Kidney epithelial cell (primary cell): ENCODE measurements at places on chromosomes 3 and 15.

DNA sequence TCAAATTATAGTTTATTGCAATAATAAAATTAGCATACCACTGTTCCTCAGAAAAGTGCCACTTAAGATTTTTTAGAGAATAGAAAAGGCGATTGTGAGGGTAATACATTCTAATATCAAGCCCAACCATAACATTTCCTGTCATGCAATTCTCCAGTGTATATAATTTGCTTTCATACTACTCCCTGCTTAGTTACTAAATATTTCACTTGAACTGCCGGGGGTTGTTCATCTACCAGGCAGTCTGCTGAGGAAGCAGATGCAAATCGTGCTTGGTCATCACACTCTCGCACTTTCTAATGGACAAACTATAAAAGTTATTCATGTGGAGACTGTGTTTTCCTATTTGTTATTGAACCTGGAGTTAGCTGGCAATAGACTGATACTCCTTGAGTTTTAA is 645.6 kb upstream of the CBLB start:
- peak; percentile 16 for DNase-seq

DNA sequence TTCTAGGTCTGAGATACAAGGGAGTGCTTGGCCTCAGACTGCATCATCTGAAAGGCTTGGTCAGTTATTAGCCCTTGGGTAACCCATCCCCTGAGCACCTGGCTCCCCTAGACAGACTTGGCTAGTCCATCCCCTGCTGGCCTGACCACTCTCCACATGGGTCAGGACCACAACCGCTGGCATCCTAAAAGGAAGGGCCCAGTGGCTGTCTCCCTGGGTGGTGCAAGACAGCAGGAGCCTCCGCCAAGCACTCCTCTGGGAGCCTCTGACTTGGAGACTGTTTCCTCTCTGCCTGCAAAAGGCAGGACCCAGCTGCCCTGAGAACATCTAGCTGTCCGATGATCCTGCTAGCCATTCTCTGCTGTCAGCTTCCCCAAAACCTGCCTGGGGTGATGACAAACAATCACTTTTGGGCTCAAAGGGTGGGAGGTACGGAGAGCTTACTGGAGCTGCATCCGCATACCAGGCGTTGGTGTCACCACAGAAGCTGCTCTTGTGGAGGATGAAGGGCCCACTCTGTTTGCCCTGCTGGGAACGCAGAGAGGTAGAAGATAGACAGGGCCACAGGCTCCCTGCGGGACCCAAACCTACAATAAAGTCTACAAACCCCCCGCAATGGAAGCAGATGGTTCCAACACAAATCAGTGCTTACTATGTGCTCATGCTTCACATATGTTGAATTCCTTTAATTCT is 108.0 kb upstream of the PRR20G start:
- no peak for DNase-seq

DNA sequence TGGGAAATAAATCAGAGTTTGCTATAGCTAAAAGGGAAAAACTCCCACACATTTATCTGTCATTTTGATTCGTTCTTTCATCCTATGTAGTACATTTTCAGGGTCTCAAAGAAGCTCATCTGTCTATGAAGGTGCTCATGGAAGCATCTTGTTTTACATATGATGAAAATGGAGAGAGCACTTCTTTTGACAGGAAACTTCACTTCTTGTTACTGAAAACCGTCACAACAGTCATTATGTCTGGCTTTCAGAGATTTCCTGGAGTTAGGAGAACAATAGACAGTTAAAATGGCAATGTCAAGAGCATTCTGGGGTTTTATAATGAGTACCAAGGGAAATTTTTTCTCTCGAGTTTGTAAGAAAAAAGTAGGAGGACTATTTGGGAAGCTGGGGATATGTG is 83.3 kb downstream of the TMEM108 start:
- DNase-seq, result no peak

- DNase-seq, result no peak
These were observed 21.0 kb upstream of the CA12 start for GRCh38 chr15:63402498-63403253.

DNA sequence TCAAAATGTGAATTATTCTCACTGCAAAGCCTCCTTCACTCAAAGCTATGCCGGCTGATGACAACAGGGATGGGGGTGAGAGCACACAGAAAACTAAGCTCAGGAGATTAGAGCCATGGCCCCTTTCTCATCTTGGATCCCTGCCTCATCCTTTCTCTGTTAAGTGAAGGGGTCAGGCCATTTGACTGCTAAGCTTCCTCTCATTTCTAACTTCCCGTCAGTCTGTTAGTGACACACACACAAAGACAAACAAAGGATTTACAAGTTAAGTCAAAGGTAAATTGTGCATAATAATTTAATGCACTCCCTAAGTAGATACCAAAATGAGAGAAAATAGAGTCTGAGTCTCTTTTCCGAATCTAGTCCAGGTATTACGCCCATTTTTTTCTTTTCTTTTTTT is 1.2 kb downstream of the SS18L2 start:
- no peak for DNase-seq

DNA sequence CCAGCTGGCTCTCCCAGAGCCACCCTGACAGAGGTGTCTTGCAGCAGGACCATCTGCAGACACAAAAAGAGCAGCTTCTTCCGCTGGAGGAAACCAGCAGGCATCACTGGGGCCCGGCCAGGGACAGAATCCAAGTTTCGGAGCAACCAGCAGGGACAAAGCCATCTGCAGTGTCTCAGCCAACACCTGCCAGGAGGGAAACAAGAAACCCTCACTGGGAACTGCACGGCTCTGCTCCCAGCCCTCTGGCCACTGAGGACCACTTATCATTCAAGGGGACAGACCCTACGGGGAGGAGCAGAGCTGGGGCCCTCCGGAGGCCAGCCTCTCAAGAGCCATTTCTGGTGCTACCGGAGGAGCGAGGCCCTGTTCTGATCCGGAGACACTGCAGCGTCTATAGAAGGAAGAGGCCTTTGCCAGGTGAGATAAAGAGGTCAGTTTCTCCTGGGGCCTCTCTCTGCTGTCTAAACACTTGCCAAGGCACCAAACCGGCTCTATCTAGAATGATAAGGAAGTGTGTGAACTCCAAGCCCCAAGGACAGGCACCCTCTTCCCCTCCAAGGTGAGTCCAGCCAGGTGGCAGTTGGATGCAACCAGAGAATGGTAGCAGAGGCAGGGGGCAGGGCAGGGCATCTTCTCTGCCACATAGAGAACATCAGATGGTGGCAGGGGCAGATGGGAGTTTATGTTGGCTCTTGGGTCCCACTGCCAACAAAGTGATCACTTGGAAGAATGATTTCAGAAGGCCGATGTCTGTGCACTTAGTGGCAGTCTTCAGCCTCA is 89.0 kb downstream of the CHSY1 start:
- DNase-seq, result no peak

DNA sequence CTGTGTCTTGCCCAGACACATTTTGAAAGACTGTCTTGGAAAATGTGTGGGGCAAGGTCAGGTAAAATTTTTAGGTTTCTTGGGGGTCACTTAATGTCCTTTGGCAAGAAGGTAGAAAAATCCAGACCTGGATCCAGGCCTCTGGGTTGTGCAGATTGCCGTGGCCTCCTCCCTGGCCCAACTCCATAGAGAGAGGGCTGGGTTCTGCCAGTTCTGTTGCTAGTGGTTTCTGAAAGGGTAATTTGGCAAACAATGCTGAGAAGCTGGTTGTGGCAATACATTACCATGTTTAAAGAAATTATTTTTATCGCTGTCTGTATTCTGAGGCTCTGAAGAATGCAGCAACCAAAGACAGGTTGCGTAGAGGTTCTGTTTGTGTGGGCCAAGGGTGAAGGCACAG is 20.2 kb upstream of the TMEM158 start:
- no peak for DNase-seq
